PC-9 (cell line): ENCODE measurements at places on chromosomes 7 and 10. TPM values are rescaled to one million over a fixed set of nuclear protein-coding genes. Genes with fewer than 3 reads are reported as not detected.

GRCh38 chr10:107163881-107164861 lies at the start of gene SORCS1:
Gene SORCS1, minus strand, starts transcription at chr10:107164706.
- DNase-seq, result no peak

Gene FXYD4
- not detected in 2 replicates for total RNA-seq

DNA sequence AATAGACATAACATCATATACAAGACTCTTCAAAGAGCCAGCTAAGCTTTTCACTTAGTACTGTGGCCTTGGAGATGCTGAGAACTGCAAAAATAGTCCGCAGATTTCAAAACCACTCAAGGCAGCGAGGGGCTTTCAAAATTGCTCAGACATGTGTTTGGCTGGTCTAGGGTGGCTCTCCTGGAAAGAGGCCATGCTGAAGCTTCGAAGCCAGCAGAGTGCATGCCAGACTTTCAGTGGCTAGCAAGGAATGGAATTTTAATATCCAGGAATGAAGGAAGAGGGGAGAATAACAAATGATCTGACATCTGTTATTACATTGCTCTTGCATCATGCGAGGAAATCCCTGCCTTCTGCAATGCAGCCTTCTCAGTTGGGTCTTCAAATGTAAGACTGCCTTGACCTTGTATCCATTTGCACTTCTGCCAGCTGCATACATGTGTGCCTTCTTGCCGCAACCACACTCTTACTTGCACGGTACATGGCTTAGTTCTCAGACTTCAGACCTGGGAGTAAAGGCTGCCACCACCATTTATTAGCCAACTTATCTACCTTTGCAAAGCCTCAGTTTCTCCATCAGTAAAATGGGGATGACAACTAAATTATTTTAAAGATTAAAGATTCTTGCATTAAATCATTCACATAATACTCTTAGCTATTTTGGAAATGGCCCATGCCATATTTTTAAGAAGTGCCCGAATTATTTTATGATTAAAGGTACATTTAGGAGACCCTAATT lies 55.9 kb downstream of the ITIH5 start:
- no peak for DNase-seq

DNA sequence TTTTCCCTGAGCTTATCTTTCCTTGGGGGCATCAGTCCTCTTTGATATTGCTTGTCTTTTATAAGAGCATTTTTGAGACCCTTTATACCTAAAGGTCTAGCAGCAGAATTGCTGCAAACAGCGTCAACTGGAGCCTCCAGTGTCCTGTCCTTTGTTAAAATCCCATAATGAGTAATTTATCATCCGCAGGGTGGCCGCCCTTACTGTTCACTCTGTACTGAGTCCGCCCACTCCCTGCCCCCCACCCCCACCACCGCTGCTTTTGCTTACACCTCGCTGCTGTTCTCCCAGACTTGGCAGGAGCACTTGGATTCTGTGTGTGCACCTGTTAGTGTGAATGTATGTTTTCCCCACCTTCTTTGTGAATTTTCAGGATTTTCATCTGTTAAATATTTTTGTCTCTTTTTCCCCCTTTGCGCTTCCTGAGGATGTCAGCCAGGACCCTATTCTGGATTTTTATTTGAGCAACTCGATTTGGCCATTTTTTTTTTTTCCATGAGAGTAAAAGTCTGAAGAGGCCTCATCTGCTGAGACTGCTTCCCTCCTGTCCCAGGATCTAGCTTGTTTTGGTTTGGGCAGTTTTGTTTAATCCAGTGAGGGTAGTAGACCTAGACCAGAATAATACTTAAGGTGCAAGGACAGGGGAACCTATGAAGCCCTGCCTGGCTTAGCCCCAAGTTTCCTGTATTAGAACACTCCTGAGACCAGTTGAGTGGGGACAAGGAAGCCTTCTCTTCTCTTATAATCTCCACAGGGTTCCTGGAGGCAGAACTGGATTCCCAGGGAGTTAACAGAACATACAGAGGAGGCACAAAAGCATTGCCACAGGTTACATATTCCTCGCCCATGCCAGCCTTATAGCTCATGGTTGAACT lies 8.2 kb downstream of the AGFG2 start:
- DNase-seq, result no peak

- DNase-seq, result no peak
These were observed 215.5 kb downstream of the SEMA3D start for GRCh38 chr7:84971360-84971759.

Gene NEUROD6
- total RNA-seq, result not detected in 2 replicates

Gene OGDHL
- total RNA-seq, result not detected in 2 replicates

- DNase-seq, result no peak
These were observed 127.7 kb downstream of the SMURF1 start for GRCh38 chr7:99016196-99016595.

DNA sequence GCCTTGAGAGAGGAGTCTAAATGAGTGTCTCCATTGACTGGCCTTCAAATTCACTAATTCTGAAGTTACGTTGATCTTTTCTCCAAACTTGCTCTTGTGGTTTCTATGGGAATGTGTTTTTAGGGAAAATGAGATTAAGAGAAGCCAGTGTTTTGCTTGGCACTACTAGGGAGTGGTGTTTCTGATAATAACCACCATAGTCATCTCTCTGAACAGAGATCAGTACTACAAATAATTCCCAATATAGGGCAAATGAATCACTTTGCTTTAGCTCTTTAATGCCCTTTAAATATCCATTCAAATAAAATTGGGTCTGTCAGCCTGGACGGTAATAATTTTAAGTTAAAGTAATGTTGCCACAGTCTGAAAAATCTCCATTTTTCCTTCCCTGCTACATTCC lies 90.8 kb downstream of the NRF1 start:
- DNase-seq, result no peak

DNA sequence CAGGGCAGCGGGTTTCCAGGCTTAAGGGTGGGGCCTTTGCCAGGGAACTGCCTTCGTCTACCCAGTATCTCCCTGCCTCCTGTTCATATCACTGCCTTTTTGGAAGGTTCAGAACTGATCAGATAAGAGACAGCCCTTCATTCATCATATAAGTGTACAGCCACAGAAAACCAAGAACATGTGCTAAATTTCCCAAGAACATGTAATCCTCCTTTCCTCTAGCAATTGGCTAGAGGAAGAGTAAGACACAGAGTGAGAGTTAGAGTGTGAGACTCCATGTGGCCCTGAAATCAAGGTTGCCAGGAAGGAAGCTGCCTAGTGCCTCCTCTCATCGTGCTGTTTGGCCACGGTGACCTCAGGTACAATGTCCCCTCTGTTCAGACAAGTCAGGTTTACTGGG lies 770.9 kb downstream of the TNS3 start:
- DNase-seq, result no peak

Gene ZNF783
- 15.8 and 22.2 TPM in 2 replicates for total RNA-seq

- DNase-seq, result no peak
These were observed 128.1 kb downstream of the HECW1 start for GRCh38 chr7:43240565-43240964.

GRCh38 chr7:14974688-14975087 lies 72.1 kb upstream of the DGKB start:
- DNase-seq, result no peak

DNA sequence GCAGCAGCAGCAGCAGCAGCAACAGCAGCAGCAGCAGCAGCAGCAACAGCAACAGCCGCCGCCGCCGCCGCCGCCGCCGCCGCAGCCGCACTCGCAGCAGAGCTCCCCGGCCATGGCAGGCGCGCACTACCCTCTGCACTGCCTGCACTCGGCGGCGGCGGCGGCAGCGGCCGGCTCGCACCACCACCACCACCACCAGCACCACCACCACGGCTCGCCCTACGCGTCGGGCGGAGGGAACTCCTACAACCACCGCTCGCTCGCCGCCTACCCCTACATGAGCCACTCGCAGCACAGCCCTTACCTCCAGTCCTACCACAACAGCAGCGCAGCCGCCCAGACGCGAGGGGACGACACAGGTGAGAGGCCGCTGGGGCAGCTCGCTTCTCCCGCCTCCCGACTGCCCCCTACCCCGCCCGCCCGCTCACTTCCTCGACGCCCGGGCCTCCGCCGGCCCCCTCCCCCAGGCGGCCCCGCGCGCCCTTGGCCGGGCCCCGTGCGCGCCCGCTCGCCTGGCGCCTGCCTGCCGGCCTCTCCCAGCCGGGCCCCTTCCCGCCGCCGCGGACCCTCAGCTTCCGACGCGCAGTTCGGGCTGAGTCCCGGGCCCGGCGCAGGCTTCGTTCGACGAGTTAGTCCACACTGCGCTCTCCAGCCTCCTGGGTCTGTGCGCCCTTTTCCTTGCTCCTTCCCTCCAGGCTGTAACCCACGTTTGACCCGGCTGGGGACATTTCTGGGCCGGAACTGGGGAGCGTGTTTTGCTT lies 882 bp downstream of the DLX6 start:
- DNase-seq, result no peak
